ENCODE measurements at places on chromosomes 2 and 18. TPM values are rescaled to one million over a fixed set of nuclear protein-coding genes. Genes with fewer than 3 reads are reported as not detected.

Gene C1QL2
- total RNA-seq, result 0.14 TPM

Gene UGT1A6
- not detected for total RNA-seq

Gene DSG3
- total RNA-seq, result not detected

Gene LYPD6
- 30.1 TPM for total RNA-seq

Gene TANC1
- total RNA-seq, result 29.8 TPM

DNA sequence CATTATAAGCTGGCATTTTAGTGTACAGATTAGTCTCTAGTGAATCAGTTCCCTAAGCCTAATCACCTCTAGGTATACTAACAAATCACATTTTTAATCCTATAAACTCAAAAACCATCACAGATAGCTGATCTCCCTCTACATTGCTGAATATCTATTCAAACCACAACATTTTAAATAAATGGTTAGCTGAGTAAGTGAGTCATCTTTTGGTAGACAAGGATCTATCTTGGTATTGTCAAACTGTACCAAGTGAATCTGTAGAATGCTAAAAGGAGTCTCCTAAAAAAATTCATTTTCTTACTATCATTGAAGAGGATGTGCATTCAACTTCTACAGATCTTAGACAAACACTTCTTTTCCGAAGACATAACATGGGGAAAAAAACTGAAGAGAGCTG lies 40.7 kb downstream of the INO80D start:
- peaks cover 27% of the 10 kb centered on the region for H3K36me3 ChIP-seq
- H3K27ac ChIP-seq, result no peak overlapping the region
- DNase-seq, result no peak
- H3K4me3 ChIP-seq, result no peak overlapping the region

GRCh38 chr18:46174342-46175041 lies 70.3 kb downstream of the HAUS1 start:
- no peaks in the 10 kb centered on the region for H3K27me3 ChIP-seq
- H3K36me3 ChIP-seq, result peaks cover 1% of the 10 kb centered on the region
- peak; percentile 34 for DNase-seq
- peaks cover 10% of the 10 kb centered on the region for H3K4me1 ChIP-seq

- H3K4me3 ChIP-seq, result no peak overlapping the region
- peak; percentile 56 for DNase-seq
- H3K4me1 ChIP-seq, result no peaks in the 10 kb centered on the region
These were observed 19.2 kb downstream of the E2F6 start for GRCh38 chr2:11446733-11447248.

DNA sequence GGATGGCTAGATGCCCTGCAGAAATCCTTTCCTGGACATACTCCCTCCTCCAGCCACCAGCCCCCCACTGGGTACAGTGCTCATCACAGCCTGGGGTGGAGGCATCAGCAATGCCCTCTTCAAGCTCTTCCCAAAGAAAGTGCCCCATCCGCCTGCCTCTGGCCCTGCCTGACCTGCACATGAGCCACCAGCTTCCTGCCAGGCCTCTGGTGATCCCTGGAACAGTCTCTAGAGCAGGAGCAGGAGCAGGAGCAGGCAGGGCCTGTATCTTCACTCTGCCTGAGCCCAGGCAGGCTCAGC lies 54.1 kb upstream of the CAB39 start:
- no peak for DNase-seq
- H3K36me3 ChIP-seq, result no peaks in the 10 kb centered on the region
- no peak overlapping the region for H3K4me3 ChIP-seq

DNA sequence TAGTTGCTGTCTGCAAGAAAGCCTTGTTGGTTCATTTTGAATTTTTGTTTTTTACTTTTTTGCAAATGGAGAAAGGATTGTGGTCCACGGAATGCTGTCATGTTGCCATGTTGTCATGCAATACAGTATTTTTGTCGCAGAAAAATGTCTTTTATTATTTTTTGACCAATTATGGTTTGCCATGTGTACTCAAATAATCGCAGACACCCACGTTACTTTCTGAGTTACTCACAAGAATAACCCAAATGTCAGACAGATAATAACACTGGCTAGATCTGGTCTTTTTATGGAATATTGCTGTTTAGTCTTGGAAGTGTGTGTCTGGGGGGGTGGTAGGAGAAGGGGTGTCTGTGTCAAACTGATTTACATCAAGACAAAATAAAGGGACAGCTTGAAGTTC lies 188.9 kb downstream of the LTBP1 start:
- no peak for DNase-seq
- H3K4me3 ChIP-seq, result no peak overlapping the region
- no peaks in the 10 kb centered on the region for H3K36me3 ChIP-seq
- H3K4me1 ChIP-seq, result no peaks in the 10 kb centered on the region

GRCh38 chr18:59610546-59611140 lies 86.6 kb downstream of the CCBE1 start:
- H3K27me3 ChIP-seq, result peaks cover 8% of the 10 kb centered on the region
- H3K4me3 ChIP-seq, result no peak overlapping the region
- no peaks in the 10 kb centered on the region for H3K36me3 ChIP-seq
- no peak overlapping the region for H3K27ac ChIP-seq
- DNase-seq, result no peak
- peaks cover 5% of the 10 kb centered on the region for H3K4me1 ChIP-seq

GRCh38 chr2:200575957-200576356 lies 9.9 kb upstream of the AOX1 start:
- no peak overlapping the region for H3K27ac ChIP-seq
- H3K27me3 ChIP-seq, result no peaks in the 10 kb centered on the region
- H3K4me1 ChIP-seq, result peaks cover 1% of the 10 kb centered on the region

Data from progenitor cell of endocrine pancreas (in vitro differentiated cells).